ENCODE measurements at places on chromosomes 2 and 18.

DNA sequence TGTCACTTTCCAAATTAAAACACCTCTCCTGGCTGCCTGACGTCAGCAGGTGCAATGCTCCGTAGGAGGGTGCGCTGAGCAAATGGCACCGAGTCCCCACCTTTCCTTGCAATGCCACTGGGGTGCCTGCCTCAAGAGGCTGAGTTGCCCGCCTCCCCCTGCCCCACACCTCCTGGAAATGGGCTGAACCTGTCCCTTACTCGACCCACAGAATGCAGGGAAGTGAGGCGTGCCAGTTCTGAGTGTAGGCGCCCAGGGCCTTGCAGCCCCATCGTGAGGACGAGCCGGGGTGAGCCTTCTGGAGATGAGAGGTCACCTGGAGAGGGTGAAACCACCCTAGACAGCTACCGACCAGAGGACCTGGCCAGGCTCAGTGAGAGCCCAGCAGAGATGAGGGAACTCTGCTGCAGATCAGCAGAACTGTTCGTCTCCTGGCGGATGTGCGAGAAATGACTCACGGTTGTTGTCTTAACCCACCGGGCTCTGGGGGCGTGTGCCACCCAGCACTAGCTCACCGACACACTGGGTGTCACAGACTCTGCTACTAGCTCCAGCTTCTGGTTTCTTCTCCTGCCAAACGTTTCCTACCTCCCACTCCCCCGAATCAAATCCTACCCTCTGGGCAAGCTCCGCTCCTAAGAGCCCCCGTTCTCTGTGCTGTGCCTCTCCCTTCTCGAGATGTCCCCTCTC is 168.7 kb upstream of the HDAC4 start:
- no peak for DNase-seq

DNA sequence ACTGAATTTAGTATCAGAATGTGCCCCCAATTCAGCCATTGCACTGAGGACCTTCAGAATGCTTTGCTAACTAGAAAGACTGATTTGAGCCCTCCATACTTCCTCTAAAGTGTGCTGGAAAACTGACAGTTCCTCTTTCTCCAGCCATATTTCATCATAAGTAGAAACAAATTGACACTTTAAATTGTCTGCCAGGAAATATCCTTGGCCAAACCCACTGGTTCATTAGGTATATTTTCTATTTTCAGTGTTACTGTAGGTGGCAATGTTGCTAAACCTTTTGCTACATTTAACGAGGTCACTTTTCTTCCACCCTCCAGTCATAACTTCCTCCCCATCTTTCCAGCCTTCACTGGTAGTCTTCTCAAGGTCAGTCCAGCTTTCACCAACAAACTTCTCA is 21.5 kb downstream of the SP5 start:
- no peak for DNase-seq

DNA sequence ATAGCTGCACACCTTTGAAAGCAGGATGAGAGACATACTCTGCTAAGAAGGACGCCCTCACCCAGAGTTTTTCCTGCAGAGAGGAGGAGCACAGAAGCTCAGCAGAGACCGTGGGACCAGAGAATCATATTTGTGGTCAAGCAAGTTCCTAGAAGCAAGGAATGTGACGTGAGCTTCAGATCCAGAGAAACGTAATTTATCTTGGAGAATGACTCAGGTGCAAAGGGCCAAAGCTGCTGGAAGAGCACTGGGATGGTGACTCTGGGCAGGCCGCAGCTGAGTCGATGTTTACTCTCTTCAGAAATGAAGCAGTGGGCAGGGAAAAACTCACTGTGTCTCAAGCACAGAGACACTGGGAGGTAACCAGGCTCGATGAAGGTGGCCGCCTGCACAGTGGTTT is 50.1 kb upstream of the IGFBP2 start:
- no peak for DNase-seq

DNA sequence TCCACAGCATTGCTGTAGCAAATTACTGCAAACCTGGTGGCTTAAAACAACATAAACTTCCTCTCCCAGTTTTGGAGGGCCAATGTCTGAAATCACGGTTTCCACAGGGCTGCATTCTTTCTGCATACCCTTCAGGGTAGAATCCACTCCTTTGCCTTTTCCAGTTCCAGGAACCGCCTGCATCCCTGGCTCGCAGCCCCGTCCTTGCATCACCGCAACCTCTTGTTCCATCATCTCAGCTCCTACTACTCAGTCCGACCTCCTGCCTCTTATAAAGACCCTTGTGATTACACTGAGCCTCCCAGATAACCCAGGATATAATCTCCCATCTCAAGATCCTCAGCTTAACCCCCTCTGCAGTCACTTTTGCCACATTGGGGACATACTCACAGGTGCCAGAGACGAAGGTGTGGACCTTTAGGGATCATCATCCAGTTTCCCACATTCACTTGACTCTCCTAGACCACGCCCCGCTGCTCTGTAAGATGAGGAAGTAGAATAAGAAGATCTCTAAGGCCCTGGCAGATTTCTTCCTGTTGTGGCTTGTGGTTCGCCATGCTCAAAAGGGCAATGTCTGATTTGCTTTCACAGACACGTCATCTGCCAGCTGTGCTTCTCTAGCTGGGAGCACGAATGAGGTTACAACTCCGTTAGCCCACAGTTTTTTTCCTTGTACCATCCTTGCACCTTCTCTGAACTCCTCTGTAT is 103.6 kb upstream of the AGAP1 start:
- no peak for DNase-seq

DNA sequence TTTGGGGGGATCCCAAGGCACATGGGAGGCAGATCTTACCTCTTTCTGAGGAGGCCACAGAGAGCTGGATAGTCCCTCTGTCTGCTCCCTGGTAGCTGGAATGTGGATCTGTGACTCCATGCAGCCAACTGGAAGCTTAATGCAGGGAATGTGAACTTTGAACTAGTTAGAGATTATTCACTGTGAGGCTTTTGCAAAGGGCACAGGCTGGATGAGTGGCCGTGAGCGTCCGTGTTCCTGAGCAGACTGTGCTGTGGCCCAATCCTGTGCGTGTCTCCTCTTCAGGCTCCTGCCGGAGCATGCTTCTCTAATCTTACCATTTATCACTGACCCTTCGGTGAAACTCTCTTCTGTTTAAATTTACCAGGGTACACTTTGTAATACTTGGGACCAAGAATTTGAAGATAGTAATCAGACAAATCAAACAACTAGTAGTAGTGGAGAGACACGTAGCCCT is 187.6 kb downstream of the PTPRM start:
- DNase-seq = no peak

- DNase-seq = no peak
Measured at GRCh38 chr2:196927376-196928225, 1.1 kb upstream of the PGAP1 start.

- no peak for DNase-seq
Measured at GRCh38 chr2:36820942-36821605, 124.6 kb downstream of the VIT start.

GRCh38 chr18:73839441-73839840 is 308.2 kb downstream of the FBXO15 start:
- no peak for DNase-seq

- no peak for DNase-seq
Measured at GRCh38 chr2:153287109-153287801, 191.3 kb downstream of the RPRM start.

- DNase-seq = no peak
Measured at GRCh38 chr2:202636213-202636513, 1.4 kb downstream of the FAM117B start.

DNA sequence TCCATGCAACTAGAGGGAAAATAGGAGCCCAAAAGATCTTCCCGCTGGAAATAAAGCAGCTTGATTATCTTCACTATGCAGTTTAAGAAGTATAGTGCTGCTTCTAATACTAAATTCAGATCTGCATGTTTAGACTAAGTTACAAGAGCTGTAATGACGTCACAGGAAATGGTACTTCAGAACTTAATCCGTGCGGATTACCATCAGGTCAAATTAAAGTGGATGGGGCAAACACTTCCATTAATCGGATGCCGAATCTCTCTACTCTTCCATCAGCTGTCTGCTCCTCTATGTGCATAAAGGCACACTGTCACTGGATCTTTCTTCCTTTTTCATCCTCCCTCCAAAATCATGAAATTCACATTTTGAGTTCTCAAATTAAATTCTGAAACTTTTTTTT is 52.6 kb downstream of the TRAPPC12 start:
- no peak for DNase-seq

- DNase-seq = no peak
Measured at GRCh38 chr2:62362561-62362960, 143.4 kb downstream of the TMEM17 start.

GRCh38 chr2:214853906-214854305 is 44.4 kb upstream of the BARD1 start:
- DNase-seq = no peak

DNA sequence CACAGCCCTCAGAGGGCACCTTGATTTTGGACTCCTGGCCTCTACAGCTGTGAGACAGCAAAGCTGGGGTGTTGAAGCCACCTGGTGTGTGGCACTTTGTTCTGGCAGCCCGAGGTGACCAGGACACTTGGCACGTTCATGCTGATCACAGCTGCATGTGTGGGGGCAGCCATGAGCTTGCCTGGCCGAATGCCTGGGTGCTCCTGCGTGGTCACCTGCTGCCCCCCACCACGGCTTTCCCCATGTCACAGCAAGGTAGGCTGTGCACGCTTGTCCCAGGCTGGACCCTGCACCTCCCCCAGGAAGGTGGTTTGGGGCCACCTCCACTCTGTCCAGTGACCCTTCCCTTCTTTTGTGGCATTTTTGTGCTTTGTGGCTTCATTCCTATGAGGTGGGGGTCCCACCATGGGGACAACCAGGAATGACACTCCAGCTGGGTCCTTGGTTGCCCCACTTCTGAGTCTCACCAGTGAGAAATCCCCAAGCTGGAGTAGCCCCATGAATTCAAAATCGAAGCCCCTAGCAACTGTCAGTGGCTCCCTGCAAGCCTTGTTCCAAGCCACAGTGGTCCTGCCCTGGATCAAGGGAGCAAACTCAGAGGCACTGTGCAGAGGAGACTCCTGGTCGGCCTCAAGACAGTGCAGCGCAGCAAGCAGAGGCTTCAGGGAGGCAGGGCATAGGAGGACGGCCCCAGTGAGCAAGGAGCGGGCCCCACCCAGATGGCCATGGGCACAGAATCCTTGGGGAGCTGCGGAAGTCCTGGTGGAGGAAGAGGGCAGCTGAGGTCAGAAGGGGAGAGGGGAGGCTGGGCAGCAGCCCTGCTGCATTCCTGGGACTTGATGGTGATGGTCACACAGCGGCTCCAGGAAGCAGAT is 121.4 kb upstream of the HS6ST1 start:
- DNase-seq = no peak

GRCh38 chr2:207787017-207787416 is 17.3 kb upstream of the FZD5 start:
- DNase-seq = no peak

GRCh38 chr2:231364961-231365810 is 30.3 kb upstream of the B3GNT7 start:
- peak; percentile 49 for DNase-seq

- DNase-seq = no peak
Measured at GRCh38 chr18:44686156-44686555, 5.5 kb downstream of the SETBP1 start.

DNA sequence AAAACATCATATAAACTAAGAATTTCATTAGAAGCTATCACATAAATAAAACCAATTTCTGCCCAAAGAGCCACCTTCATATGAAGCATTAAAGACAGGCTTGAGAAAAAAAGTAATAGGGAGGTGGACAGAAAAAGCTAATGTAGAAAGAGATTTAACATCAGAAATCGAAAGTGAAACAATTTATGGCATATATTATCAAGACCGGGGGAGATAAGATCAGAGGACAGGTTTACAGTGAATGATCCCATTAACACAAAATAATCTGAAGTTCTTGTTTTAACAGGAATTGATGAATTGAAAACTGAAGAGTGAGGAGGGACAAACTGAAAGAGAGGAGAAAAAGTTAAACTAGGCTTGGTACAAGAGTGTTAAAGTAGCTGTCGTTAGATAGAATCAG is 786.3 kb upstream of the FSHR start:
- no peak for DNase-seq

- DNase-seq = no peak
Measured at GRCh38 chr2:121498731-121499130, 31.9 kb upstream of the RNU4ATAC start.

DNA sequence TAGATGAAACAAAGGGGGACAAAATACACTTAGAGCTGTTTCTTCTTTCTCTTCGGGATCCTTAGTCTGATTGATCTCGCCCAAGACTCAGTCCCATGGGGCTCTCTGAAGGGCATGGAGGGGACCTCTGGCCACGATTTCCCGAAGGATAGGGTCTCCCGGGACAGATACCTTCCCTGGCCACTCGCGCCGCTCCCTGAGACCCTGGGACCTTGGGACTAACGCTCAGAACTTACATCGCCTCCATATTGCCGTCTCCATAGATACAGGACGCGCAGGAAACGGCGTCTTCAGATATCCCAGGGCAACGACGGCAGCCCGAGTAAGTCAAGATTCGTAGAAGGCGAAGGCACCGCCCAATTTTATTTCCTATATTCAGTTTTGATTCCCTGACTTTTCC is at the start of gene CFAP65:
Gene CFAP65 (minus strand): TSS at position 265 of the 400 bp plus-strand sequence. CDS start 2,468 bp downstream, outside the sequence.
- no peak for DNase-seq

DNA sequence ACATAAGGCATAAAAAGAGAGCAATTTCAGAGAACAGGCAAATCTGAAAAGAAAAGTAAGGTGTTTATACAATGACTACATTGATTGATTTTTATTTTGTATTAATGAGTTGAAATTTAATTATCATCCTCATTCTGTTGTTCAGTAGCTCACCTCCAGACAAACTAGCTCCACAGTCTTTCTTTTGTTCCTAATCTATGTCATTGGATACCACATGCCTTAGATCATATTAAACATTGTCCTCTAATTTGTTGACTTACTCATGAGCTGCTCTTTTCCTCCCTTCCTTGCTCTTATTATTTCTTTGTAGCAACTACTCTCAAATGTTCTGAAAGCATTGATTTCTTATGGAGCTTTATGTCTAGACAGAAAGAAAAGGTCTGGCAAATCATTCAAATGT is 185.5 kb upstream of the ZSWIM2 start:
- no peak for DNase-seq

- no peak for DNase-seq
Measured at GRCh38 chr18:32884543-32884942, 111.7 kb upstream of the KLHL14 start.

DNA sequence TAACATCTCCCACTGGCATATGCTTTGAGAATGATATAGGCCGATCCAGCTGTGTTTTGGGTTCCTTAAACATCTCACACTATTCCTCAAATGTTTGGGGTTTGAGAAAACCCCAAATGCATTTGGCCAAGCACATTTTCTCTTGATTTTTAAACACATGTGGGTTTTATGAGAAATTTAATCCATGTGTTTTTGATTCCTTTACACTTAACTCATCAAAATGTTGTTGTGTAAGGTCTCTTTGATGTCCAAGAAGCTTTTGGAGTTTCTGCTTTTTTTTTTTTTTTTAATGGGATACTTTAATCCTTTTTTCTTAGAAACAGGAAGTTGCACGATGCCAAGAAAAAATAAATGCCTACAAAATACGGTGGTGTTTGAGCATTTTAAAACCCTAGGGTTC is 339.8 kb upstream of the TCF4 start:
- no peak for DNase-seq

All from NCI-H1048 (cell line).